ENCODE measurements at places on chromosomes 4 and X. TPM values are rescaled to one million over a fixed set of nuclear protein-coding genes. Genes with fewer than 3 reads are reported as not detected.

DNA sequence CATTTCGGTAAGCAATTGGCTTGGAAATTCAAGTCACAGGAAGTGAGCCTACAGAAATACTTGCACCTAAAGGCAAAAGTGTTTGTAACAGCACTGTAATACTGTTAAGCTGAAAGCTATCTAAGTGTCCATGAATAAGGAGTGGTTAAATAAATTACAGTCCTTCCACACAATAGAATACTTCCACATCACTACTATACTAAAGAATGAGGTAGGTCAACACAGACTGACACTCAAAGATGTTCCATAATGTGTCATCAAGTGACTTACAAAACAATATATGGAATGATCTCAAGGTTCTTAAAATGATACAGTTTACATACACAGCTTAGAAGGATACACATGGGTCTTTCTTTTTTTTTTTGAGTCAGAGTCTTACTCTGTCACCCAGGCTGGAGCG lies 27.0 kb downstream of the SLC10A6 start:
- DNase-seq, result no peak

DNA sequence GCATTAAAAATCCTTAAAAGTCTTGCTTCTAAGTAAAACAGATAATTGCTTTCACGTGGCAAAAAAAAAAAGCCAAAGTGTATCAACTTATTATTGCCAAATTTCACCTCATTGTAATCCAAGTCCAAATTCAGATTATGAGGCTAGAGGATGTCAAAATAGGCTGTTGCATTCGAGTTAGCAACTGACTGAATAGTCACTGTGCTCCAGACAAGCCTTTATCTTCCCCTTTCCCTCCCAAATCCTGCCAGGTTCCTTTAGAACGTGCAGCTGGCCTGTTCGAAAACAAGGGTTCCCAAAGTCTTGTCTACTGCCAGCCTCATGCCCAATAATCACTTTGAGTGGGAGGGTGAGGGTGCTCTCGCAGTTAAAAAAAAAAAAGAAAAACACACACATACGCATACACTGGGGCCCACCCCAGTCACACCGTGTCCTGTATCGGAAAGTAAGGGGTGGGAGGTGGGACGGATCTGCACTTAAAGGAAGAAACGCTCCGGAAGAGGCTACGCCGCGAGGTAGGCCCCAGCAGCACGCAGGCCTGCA lies 603 bp downstream of the MAD2L1 start:
- DNase-seq, result no peak

DNA sequence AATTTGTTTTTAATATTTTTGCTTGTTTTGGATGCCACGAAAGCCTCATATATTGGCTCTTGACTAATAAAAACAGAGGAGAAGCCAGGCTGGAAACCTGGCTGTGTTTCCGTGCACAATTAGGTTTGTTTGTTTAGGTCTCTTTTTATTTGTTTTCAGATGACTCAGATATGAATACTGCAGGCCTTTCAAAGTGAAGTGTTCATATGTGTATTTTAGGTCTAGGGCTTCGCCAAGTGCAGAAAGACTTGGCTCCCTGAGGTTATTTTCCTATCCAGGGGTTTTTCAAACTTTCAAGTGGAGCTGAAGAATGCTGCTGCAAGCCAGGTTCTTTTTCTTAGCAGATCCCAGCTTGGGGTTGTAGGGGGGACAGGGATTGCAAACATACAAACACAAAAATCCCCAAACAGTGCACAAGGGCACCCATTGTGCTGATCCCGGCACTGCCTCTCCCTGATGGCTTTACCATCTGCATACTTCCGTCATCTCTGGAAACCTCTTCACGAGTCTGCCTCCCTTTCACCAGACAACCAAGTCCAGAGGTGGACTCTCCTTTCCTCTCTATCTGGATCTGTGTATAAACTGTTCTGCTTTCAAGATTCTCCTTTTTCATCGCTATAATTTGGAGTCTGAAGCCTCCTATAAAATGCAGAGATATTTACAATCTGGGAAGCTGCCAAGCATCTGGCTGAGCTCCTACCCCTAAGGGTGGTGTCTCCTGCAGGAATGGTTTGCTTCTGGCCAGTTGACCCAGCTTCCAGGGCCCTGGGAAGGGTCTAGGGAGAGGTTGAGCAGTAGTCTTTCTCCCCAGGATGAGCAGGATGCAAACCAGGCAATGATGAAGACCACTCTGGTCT lies 108.6 kb downstream of the SMIM20 start:
- no peak for DNase-seq

The TMSB15C gene
- 22.4 TPM for polyA plus RNA-seq

The RNF212 gene
- polyA plus RNA-seq, result 9.8 TPM

The ADH1C gene
- 1.5 TPM for polyA plus RNA-seq

The TEX13D gene
- not detected for polyA plus RNA-seq

The S100G gene
- polyA plus RNA-seq, result not detected

All from spinal cord (tissue), 10 donors.